ENCODE measurements at places on chromosomes 13 and 19.

DNA sequence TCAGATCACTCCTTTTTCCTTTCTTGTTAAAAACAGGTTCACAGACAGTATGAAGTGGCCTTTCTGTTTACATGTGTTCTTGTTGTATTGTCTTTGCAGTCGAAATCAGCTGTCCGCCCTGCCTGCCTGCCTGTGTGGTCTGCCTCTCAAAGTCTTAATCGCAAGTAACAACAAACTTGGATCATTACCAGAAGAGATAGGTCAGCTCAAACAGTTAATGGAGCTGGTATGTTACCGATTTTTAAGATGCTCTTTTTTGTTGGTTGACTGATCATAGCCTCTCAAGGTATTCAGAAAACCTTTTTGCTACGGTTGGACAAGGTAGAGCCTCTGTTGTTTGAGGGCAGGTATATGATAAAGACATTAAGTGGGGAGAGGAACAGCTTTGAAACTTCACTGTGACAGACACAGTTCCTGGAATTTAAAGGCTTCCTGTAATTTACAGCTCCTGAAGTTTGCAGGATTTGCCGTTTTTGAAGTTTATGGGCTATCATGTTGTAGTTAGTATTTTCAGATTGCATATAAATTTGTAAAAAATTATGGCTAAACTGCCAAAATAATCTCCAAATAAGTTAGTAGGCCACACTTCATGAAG lies 116.1 kb downstream of the LRCH1 start:
- DNase-seq = no peak

GRCh38 chr13:22629374-22629773 lies 551.4 kb upstream of the SGCG start:
- no peak for DNase-seq

GRCh38 chr19:18044825-18045304 lies 36.9 kb downstream of the ARRDC2 start:
- peak; percentile 56 for DNase-seq

- DNase-seq = peak; percentile 73
Measured at GRCh38 chr19:49361438-49362047, 673 bp downstream of the TEAD2 start.

DNA sequence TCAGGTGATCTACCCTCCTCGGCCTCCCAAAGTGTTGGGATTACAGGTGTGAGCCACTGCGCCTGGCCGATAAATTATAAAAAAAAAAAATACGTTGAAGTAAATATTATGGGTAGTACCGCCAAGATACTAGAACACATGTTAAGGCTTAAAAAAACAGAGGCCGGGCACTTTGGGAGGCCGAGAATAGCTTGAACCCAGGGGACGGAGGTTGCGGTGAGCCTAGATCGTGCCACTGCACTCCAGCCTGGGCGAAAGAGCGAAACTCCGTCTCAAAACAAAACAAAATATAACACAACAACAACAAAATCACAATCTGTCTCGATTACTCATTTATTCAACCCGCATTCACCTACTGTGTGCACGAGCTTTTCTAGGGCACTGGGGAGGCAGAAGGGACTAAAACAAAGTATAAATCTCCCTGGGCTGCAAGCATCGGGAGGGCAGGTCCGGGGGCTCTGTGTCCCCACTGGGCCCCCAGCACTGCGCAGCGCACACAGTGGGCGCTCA lies 1.3 kb upstream of the BICRA start:
- DNase-seq = no peak

GRCh38 chr19:56253737-56254136 lies 18.8 kb upstream of the EDDM13 start:
- no peak for DNase-seq

DNA sequence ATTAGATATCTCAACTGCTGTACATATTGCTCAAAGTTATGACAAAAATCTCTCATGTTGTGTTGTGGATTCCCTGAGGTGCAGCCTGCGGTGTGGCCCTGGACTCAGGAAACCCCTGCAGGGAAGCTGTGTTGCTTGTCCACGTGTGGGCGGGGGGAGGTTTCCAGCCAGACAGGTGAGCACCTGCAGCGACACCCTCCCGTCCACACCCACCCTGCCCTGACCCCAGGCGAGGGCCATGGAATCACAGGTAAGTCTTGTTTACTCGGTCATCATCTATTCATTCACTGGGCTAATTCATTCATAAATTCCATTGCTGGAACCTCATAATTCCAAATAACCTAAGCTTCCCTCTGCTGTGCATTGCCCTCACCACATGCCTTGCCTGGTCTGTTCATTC lies 14.1 kb downstream of the PLPP2 start:
- DNase-seq = no peak
